ENCODE measurements at places on chromosomes 6 and 20. TPM values are rescaled to one million over a fixed set of nuclear protein-coding genes. Genes with fewer than 3 reads are reported as not detected.

DNA sequence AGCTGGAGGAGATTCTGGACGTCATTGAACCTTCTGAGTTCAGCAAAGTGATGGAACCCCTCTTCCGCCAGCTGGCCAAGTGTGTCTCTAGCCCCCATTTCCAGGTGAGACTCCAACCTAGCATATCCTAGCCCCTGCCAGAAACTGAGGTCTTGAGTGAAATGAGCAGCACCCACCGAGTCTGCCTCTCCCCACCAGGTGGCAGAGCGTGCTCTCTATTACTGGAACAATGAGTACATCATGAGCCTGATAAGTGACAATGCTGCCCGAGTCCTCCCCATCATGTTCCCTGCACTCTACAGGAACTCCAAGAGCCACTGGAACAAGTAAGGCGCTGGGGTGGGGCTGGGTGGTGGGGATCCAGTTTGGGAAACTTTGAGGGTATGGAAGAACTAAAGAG, 4.6 kb downstream of the MEA1 start:
- DNase-seq = no peak

- DNase-seq = no peak
Observed at GRCh38 chr6:159053781-159054398, 9.1 kb upstream of the TAGAP start.

DNA sequence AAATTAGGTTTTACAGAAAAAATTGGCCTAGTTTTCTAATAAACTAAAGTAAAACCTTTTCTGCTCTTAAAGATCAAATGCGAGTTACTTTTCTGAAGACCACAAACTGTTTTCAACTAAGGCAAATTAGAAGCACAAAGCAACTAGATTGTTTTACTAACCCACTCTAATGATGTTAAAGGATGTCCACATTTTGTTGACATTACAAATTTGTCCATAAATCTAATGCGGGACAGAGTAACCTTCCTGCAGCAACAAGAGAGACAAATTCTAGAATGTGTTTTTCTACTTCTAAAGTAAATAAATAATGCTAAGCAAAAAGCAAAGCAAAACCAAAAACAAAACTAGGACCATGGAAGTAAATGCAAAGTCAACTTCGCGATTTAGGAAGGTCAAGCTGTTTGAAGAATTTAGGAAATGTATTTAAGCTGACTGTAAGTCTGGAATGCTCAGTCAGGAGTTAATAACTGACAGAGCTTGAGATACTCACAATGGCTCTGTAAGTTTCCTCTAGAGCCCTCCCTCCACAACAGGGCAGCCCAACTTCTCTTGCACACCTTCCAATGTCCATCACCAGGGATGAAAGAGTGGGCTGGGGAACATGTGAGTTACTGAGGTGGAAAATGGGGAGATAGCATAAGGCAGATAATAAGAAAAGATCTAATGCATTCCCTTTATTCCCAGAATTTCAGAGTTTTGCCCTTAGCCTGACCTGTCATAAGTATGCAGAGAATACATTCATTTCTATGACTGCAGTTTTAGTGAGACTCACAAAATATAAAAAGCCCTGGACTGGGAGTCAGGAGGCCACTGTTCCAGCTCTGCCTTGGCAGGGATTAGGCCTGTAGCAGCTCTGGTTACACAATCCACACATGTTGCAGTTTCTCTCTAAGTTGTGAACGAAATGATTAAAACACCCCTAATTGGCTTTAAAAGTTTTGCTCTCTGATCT, 158.8 kb downstream of the FOXA2 start:
- no peak for DNase-seq

DNA sequence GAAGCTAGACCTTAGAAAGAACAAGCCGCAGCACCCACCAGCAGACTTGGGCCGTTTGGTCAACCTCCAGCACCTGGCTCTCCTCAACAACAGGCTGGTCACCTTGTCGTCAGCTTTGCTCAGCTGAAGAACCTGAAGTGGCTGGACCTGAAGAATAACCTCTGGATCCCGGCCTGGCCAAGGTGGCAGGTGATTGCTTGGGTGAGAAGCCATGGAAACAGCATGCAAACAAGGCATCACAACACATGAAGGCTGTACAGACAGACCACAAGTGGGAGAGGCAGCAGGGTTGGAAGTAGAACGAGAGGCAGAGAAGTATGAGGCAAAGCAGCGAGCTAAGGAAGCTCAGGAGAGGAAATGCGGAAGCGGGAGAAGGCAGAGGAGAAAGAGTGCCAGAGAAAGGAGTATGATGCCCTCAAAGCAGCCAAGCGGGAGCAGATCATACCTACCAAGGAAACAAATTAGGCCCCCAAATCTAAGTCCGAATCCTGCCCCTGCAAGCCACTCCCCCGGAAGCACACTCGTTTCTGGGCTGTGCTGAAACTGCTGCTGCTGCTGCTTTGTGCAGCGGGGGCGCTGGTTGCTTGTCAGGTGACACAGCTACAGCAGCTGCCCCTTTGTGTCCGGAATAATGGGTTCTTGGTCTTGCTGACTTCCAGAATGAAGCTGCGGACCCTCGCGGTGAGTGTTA, 121.6 kb upstream of the LGSN start:
- DNase-seq = no peak

DNA sequence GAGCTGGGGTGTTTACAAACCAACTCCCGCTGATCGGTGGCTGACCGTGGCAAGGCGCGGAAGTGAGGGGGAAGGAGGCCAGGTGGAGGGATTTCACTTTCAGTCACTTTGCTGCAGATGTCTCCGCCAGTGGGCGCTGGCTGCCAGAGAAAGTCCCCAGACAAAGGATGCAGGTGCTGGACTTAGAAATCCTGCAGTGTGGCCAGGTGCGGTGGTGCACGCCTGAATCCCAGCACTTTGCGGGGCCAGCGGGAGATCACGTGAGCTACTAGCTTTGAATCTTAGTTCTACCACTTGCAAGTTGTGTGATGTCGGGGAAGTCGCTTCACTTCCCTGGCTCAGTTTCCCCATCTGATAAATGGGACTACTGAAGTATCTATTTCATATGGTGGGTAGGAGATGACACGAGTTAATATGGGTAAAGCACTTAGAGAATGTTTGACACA, 180.4 kb downstream of the ZNF217 start:
- no peak for DNase-seq

DNA sequence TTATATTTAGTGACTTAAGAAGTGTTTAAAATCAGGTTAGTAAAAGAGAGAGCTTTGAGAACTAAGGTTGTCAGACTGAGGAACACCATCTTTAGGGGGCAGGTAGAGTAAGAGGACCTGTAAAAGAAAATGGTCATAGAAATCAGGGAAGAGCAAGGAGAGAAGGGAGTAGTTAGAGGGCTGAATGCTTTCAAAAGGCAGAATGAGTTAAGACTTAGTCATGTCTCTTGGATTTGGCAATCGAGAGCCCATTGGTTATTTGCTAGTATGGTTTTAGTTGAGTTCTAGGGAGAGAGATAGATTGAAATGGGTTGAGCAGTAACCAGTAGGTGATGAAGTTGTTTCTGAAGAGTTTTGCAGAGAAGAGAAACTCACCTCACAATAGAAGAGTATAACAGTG, 51.1 kb downstream of the RALGAPB start:
- DNase-seq = no peak

- DNase-seq = no peak
Observed at GRCh38 chr6:112881828-112882780, 535.0 kb downstream of the RFPL4B start.

DNA sequence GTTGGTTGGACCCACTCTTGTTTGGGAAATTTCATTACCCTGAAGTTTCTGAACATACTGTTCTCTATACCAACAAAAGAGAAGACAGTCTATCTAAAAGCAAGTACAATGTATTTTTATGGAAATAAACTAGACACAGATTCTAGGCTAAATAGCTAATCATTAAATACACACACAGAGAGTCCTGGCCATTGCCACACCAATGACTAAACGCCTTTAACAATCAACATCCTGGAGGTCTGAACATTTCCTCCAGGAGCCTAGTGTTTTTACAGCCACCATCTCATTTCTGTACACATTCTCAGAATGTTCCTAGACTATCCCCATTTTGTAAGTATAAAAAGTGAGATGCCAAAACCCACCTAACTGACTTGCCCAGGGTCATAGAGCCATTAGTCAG, 141.6 kb upstream of the RREB1 start:
- DNase-seq = no peak

- DNase-seq = no peak
Observed at GRCh38 chr6:169993861-169994481, 242.5 kb downstream of the ERMARD start.

Gene ADA
- 1.3 TPM for total RNA-seq

Gene PPARD
- total RNA-seq = 12.8 TPM

Gene TRERF1
- 4.8 TPM for total RNA-seq
